ENCODE measurements at places on chromosomes 2 and 18.
A peak's percentile ranks its signal among the peaks of the same experiment; 100 is the strongest.

DNA sequence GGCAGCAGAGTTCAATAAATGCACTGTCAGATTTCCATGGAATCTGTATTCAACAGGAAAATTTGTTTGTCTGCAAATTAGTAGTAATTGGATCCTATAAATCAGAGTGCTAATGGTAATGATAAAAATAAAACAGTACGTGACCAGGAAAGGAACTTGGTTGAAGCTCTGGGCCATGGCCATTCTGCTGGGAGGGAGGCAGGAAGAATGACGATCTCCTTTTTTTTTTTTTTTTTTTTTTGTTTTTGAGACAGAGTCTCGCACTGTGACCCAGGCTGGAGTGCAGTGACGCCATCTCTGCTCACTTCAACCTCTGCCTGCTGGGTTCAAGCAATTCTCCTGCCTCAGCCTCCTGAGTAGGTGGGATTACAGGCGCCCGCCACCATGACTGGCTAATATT lies 94.8 kb upstream of the SEC11C start:
- no peak for DNase-seq

GRCh38 chr2:200263279-200263678 lies 43.2 kb upstream of the SPATS2L start:
- no peak for DNase-seq

DNA sequence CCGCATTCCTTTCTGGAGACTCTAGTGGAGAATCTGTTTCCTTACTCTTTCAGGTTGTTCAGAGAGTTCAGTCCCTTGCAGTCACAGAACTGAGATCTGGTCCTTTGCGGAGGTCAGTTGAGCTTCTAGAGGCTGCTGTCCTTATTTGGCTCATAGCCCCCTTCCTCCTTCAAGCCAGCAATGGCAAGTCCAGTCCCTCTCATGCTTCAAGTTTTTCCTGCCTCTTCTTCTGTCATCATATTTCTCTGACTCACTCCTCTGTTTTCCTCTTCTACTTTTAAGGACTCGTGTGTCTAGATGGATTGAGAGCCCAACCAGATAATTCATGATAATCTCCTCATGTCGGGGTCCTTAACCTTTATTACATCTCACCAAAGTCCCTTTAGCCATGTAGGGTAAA lies 173.5 kb upstream of the FOSL2 start:
- no peak for DNase-seq

GRCh38 chr2:222976521-222977061 lies 75.4 kb upstream of the KCNE4 start:
- no peak for DNase-seq

DNA sequence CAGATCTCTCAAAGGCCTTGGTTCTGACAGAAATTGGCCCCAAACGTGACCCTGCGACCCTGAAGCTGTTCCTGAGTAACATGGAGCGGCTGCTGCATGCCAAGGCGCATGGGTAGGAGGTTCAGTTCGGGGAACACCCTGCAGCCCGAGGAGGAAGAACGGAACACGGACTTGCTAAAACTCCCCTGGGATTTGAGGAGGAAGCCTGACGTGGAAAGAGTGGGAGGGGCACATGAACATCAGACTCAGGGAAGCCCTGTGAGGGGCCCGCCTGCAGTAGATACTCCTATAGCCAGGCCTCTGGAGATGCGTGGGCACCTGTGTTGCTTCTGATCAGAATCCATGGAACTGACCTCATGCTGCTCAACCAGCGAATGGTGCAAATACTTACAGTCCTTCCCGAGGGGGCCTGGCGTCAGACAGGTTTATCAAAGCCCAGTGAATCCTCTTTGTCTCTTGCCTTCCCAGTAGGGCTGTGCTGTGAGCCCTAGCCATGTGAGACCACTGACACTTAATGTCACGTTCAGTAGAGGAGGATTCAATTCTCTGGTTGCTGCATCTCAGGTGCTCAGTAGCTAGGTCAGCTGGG lies 46.8 kb downstream of the IMPA2 start:
- no peak for DNase-seq

DNA sequence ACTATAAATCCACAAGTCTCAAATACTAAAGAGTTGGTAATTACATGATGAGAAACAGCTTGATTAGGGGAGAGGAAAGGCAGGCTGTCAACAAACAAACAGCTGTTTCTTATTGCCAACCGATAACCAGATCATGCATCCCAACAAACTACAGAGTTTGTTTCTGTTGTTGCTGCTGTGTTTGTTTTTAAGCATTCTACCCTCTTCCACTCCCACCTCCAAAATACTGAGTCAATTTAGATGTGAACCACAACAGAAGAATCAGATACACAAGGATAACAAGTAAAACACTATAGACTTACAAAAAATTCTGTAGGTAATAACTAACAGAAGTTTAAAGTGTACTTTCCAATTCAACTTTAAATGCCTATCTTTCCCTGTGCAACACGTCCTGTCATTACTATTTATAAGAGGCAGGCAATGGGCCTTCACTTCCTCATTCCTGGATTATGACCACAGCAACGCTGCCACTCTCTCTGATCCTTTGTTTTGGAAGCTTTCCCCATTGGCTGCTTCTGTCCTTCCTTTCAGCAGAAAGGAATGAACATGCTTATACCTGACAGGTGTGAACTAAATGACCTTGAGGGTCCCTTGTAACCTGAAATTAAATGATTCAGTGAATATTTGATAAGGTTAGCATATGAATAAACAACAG lies 152.0 kb downstream of the SRBD1 start:
- no peak for DNase-seq

DNA sequence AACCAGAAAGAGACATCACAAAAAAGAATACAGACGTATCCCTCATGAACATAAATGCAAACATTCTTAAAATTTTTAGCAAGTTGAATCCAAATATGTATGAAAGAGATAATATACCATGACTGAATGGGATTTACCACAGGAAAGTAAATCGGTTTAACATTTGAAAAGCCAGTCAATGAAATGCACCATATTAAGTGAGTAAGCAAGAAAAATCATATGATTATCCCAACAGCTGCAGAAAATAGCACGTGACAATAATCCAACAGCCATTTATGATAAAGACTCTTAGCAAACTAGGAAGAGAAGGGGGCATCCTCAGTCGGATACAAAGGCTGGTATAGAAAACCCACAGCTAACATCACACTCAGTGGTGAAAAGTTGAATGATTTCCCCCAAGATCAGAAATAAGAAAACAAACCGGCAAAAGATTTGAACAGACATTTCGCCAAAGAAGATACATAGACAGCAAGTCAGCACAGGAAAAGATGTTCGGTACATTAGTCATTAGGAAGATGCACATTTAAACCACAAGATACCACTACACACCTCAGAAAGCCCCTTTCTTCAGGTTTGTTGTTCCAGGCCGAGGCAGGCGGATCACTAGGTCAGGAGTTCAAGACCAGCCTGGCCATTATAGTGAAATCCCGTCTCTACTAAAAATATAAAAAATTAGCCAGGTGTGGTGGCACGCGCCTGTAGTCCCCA lies 144.3 kb downstream of the INHBB start:
- no peak for DNase-seq

DNA sequence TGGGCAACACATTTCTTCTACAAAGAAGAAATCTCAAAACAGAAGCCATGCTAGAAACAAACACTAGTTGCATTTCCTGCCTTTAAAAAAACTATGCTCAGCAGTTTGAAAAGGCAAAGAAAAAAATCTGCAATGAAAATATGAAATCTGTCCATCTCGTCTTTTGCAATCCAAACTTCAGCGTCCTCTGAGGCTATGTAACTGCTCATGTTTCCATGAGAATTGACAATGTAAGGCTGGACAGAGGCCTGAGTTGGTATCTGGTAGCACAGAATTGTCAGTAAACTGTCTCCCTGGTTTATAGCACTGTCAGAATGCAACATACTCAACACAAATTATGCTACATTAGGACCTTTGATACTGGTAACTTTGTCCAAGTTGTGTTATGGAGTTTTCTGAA lies 429.9 kb downstream of the ARHGAP15 start:
- DNase-seq, result no peak

GRCh38 chr2:142940606-142941223 lies 63.3 kb downstream of the KYNU start:
- no peak for DNase-seq

- no peak for DNase-seq
These were observed 79.2 kb downstream of the SLC25A12 start for GRCh38 chr2:171814883-171815282.

- no peak for DNase-seq
These were observed 406.3 kb upstream of the PIK3C3 start for GRCh38 chr18:41548521-41549260.

DNA sequence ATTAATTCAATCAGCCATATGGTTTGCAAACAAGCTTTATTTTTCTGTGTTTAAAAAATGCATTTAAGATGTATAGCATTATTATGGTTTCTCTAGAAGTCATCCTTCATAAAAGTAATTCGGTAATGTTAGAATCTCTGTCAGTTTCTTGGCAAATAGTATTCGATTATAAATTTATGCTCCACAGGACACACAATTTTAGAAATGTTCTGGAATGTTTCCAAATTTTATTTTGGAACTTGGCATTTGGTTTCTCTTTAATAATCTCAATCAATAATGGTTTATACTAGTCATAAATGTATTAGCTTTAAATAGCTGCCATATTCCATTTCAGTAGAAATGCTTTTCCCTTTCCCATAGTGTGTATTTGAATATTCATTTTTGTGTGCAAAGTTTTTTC lies 156.4 kb downstream of the PLCL1 start:
- DNase-seq, result no peak

- DNase-seq, result no peak
These were observed 13.1 kb downstream of the SOS1 start for GRCh38 chr2:39107724-39108273.

DNA sequence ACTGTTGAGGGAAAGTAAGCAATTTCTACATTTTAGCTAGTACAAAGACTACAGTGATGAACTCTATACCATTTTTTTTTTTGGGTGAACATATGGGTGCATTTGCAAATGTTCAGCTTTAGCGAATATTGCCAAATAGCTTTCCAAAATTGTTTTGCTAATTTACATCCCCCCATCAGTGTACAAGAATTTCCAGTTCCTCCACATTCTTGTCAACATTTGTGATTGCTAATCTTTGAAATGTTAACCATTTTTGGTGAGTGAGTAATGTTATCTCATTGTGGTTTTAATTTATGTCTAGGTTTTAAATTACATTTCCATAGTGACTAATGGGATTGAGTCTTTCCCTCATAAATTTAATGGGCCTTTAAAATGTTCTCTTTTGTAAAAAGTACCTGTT lies 16.4 kb upstream of the CNRIP1 start:
- DNase-seq, result no peak

GRCh38 chr2:86622519-86623042 lies 1.1 kb downstream of the RNF103 start:
- peak; percentile 15 for DNase-seq

DNA sequence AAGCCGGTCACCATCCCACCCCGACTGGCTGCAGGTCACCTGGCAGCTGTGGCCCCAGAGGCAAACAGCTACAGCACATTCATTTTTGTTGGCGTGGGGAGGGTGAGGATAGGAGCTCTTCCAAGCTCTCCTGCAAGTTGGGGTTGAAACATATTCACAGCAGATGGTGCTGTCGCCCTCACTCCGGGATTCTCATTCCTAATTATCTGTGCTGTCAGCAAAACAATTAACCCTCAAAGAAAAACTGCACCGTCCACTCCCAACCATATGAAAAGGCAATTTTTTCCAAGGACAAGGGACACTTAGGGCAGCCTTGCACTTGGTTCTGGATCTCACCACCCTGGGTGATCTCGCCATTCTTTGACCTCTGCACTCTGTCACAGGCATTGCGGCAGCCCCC lies 68.6 kb downstream of the ZBTB7C start:
- DNase-seq, result no peak

GRCh38 chr2:137521653-137522619 lies 442.3 kb upstream of the HNMT start:
- no peak for DNase-seq

DNA sequence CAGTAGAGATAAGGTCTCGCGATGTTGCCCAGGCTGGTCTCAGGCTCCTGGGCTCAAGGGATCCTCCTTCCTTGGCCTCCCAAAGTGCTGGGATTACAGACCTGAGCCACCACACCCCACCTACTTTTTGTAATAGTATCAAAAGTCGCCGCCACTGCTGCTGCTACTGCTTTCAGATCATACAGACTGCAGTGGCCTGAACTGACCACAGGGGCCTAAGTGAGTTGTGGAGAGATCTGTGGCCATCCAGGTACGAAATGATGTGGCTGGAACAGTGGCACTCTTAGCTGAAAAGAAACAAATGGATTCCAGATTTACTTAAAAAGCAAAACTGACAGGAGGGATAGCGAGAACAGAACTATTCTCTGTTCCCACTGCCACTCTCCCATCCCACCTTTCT lies 32.9 kb upstream of the POMC start:
- no peak for DNase-seq

- DNase-seq, result no peak
These were observed 812.8 kb downstream of the LRP1B start for GRCh38 chr2:141317986-141318385.

DNA sequence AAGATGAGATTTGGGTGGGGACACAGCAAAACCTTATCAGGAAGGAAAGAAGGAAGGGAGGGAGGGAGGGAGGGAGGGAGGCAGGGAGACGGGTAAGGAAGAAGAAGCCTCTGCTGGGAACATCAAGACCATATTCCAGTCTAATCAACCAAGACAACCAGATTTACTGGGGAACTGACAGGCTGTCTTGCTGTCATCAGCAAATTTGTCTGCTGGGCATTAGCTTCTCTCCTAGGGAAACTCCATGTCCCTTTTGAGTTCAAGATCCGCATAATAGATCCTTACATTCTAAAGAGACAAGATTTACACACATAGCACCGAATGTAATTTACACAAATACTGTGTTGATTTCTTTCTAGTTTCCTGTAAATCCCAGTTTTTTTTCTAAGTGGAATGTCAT lies 1618.9 kb upstream of the ZEB2 start:
- DNase-seq, result no peak

DNA sequence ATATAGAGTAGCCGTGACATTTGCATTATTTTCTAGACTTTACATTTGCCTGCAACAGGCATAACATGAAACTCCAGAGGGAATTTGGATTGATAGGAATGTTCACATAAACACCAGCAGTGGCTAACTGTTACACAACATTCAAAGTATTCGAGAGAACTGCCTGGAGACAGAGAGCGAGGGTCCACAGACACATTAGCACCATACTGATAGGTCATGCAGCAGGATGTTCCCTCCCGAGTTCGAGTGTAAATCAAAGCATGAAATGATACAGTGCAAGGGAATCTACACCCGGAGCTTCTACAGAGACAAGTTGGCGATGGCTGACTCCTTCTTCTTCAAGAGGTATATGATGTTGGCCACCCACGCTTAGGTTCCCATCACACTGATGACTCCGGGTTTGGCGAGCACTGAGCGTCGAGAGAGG lies 89.5 kb downstream of the COL6A3 start:
- DNase-seq, result no peak

- DNase-seq, result no peak
These were observed 1225.6 kb downstream of the LRP1B start for GRCh38 chr2:140905083-140905781.
